ENCODE measurements at places on chromosomes 7 and 10. TPM values are rescaled to one million over a fixed set of nuclear protein-coding genes. Genes with fewer than 3 reads are reported as not detected.

- no peak for DNase-seq
Observed at GRCh38 chr7:141466151-141466904, 84.9 kb upstream of the AGK start.

SPDYE16 gene
- total RNA-seq, result 0.51 TPM

DNA sequence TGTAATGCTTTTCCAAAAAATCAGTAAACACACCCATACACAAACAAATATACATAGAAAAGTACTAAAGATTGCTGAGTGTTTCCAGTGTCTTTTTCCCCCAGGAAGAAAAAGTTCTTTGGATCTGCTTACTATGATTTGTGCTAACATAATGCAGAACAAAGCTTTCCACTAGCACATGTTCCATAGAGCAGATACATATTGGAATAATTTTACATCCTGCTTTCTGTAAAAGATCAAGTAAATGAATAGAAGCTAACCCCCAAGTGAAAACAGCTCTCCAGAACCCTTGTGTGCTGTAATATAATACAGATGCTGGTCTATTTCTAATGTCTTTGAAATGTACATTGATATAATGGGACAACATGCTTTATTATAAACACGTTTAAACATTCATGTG, 125.5 kb downstream of the PON1 start:
- DNase-seq, result no peak

- DNase-seq, result no peak
Observed at GRCh38 chr10:34475274-34475646, 339.8 kb downstream of the PARD3 start.

TES gene
- 106 TPM for total RNA-seq

DNA sequence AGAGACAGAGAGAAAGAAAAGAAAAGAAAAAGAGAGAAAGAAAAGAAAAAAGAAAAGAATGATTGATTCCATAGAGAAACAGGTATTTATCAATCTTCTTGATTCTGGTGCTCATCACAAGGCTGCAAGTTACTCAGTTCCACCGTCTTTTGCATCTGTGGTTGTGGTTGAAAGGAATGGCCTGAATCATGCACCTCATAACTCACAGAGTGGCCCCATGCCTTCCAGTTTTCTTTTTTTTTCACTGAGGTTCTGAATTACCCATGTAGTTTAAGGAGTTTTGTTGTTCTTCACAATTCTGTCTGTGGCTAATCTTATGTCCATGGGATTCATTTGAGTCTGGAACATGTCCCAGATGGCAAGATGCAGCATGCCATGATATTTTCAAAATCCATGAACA, 156.0 kb downstream of the ZNF33B start:
- DNase-seq, result no peak

DNA sequence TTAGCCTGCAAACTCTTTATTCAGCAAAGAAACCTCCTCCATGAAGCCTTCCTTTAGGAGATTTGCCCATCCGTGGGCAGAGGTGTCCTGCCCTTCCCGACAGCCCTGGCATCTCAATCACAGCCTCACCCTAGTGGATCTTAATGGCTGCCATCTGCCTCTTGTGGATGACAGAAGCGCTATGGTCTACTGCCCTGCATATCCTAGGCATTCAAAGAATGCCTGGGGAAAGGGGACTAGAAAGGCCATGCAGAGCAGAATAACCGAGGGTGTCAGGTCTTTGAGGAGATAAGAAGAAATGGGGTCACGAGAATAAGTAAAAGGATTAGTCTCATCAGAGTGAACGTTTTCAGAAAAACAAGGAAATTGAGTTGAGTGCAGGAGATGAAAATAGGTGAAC, 57.7 kb upstream of the SPOCK2 start:
- no peak for DNase-seq

DNA sequence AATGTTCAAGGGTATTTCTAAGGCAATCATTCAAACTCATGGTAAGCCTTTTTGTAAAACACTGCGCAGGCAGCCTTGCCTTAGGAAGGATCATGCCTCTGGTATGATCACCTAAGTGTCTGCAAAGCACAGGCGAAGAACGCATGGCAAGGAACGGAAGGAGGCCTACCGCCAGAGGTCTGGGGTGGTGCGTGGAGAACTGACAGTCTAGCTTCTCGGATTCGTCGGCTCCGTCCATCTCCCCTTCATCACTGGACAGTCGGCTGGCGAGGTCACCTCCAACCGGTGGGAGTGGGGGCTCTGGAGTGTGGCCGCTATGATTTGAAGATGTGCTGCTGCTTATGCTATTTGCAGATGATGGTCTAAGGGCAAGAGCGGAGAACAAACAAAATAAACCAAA, 42.6 kb upstream of the EFCAB10 start:
- no peak for DNase-seq

DNA sequence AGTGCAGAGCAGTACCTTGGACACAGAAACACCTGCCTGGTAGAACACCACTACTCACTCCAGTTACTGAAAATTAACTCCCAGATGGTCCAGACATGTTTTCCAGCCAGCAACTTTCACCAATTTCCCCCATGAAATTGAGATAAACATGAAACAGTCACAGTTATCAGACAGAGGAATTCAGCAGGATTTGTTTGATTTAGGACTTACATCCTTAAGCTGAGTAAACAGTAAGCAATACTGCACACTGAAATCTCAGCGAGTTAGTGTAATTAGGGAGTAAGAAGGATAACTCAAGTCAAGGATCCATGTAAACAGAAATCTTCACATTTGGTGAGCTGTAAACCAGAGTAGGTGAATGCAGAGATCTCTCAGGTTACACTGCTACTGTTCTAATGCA, 353.5 kb downstream of the ELMO1 start:
- no peak for DNase-seq

DNA sequence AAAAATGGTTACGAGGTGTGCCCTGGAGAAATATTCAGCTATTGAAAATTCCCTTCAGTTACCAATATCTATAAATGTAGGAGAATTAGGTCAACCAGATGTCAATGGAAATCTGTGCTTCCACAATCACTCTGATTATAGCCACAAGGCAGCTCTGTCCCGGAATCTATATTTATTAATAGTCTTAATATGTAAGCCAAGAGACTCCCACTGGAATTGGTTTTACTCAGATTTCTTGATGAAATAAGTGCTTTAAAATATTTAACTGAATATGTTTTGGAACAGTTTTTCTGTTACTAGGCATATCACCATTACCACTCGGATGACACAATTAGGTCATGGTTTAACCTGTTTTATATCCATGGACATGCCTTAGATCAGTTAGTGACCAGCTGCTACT, 169.6 kb downstream of the POM121L12 start:
- DNase-seq, result no peak

DNA sequence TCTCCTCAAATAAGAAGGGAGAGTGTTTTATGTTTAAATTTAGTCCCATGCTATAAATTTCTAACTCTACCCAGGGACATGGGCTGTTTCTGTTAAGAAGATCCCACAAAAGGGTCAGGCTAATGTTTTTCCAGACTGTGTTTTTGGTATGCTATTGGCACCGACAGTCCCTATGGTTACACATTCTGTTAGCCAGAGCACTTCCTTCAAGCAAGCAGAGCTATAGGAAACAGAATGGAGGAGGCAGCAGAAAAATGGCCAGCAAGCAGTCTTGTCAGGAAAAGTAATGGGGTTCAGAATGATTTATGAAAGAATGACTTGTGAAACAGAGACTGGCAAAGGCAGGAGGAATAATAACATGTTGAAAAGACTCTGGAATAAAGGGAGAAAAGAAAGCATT, 44.8 kb upstream of the PHYHIPL start:
- DNase-seq, result no peak

GRCh38 chr10:119509909-119510451, 32.5 kb downstream of the RGS10 start:
- DNase-seq, result peak; percentile 23

- no peak for DNase-seq
Observed at GRCh38 chr7:137329411-137329810, 14.1 kb downstream of the PTN start.

CUBN gene
- total RNA-seq, result 1.9 TPM

DNA sequence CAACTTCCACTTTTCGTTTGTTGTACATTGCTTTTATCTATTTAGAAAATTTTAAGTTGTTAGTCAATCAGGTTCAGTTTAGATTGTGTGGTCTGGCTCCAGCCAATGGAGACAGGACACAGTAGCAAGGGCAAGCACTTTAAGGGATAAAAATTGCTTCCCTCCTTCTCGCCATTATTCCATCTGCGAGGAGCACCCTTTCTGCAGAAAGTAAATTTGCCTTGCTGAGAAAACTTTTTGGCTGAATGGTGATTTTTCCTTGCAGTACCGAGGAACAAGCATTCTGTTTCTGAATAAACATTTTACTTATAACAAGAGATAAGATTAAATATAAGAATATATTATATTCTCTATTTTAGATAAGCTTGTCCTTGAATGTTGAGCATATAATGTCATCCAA, 34.5 kb downstream of the VIM start:
- no peak for DNase-seq

- no peak for DNase-seq
Observed at GRCh38 chr10:53765311-53765710, 992.7 kb upstream of the MBL2 start.

LRGUK gene
- 0.19 TPM for total RNA-seq

GRCh38 chr7:136971776-136972175, 103.3 kb downstream of the CHRM2 start:
- DNase-seq, result no peak

SPDYE5 gene
- 0.38 TPM for total RNA-seq

DNA sequence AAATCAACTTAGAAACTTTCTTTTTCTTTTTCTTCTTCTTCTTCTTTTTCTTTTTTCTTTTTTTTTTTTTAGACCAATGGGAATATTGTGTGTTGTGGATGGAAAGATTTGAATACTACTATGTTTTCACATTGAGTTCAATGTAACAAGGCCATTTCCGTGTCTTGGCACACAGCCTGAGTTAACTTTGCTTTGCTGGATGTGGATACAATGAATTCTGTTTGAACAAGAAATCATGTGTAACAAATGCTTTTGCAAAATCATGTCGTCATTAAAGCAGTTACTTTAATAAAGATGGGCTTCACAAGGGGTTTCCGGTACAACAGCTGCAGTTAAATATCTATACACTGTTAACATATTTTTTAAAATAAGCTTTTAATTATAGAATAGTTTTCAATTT, 13.5 kb upstream of the ENTPD1 start:
- DNase-seq, result no peak

AKR1C8 gene
- total RNA-seq, result not detected

DNA sequence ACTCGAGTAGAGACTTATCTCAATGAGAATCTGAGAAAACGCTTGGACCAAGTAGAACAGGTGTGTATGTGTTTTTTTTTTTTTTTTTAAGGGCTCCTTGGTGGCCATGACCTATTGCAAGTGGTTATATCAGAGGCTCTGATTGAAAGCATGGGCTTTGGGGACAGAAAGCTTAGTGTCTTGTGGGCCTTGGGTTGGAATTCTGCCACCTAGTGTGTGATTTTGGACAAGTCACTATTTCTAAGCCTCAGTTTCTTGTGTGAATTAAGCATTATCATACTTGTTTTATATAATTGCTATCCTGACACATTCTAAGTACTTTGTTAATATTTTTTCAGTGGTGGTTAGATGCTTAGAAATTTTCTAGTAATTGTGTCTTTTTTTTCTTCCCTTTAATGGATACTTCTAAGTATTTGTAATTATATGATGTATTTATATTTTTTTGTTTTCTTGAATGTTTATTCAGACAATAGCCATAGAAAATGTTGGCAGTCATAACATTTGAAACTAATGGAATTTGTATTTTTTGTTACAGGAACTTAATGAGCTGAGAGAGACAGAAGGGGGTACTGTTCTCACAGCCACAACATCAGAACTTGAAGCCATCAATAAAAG, 33.1 kb downstream of the SMC3 start:
- DNase-seq, result peak; percentile 55

- DNase-seq, result no peak
Observed at GRCh38 chr10:93630625-93631557, 18.6 kb downstream of the PDE6C start.

DNA sequence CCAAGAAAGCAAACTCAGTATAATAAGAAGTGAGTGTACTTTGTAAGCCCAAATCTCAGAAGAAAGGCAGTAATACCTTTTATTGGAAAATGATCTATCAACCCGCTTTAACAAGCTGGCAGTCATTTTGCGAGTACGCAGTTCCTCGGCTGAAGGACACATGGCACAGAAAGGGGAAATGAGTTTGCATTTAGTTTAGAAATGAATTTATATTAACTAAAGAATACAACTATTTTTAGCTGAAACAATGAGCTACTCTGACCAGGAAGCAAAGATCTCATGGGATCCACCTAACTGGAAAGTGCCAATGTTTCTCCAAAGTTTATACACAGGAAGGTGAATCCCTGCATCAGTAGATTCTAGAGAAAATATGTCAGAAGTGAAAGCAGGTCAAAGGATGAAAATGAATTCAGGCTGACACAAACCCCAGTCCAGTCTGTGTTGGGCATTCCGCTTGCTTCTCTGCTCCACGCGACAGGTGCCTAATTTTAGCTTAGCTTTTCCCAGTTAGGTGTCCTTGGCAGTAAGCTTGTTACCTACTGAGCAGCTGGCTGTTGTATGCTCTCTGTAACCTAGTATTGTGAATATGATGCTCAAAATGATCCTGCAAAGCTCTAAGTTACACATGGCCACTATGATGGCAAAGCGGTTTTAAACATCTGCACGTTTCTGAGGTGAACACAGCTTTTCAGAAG, 112.8 kb downstream of the LARP4B start:
- DNase-seq, result no peak

- peak; percentile 43 for DNase-seq
Observed at GRCh38 chr7:95045236-95045923, 138.0 kb downstream of the PPP1R9A start.

DNA2 gene
- 3.3 TPM for total RNA-seq

DNA sequence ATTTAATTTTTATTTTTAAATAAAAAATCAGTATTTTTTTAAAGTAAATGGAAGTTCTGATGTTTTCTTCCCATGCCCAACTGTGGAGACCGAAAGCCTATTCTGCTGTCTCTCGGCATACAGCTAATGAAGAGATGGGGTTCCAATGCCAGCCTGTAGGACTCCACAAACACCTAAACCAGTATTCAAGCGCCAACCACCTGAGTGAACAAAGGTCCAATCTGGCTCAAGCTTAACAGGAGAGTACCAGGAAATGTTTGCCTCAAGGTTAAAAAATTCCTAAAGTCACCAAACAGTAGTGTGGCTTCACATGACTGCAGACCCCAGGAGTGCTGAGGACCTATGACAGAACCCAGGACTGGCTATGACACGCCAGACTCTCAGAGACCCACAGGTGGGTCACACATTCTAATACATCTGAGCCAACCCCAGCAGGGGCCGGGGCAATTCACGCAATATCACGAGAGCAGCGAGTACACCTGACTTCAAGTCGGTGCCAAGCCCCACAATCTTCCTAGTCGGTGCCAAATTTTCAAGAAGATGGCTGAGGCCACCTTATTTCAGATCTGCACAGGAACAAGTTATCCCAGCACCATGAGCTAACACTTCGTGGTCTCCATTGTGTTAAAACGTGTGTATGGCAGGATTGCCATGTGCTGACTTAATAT, 31.6 kb downstream of the KIAA1549 start:
- DNase-seq, result no peak

GRCh38 chr7:18053177-18053928, 25.7 kb upstream of the PRPS1L1 start:
- DNase-seq, result no peak

- no peak for DNase-seq
Observed at GRCh38 chr10:113992471-113993011, 51.1 kb upstream of the ADRB1 start.

GRCh38 chr7:104005197-104005596, 15.7 kb upstream of the RELN start:
- no peak for DNase-seq
